ENCODE measurements at places on chromosomes 2 and 18.

DNA sequence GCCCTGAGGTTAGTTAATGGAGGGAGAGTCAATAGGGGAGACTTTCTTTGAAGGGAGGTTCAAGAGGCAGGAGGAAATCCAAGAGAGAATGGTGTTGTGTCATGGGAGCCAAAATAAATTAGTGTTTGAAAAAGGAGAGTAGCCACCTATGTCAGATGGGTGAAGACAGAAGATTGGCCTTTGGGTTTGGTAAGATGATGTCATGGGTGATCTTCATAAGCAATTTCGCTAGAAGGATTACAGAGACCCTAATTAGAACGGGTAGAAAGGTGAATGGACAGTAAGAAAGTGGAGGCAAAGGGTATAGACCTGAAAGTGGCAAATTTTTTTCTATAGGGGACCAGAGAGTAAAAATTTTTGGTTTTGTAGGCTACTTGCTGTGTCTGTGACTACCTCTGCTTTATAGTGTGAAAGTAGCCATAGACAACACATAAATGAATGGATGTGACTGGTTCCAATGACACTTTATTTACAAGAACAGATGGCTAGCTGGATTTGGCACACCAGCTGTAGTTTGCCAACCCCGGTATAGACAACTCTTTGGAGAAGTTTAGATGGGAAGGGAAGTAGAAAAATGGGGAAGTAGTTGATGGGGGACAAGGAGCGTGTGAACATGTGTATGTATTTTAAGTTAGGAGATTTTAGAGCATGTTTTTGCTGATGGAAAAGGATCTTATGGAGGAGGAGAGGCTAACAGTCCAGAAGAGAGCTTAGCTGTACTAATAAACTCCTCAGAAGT, 9.3 kb downstream of the STAMBP start:
- no peaks in the 10 kb centered on the region for H3K27me3 ChIP-seq
- H3K4me1 ChIP-seq, result peaks cover 16% of the 10 kb centered on the region
- H3K36me3 ChIP-seq, result peaks cover 2% of the 10 kb centered on the region
- peak overlapping the region; percentile 39 for H3K27ac ChIP-seq

GRCh38 chr2:128359841-128360240, 41.2 kb upstream of the HS6ST1 start:
- no peaks in the 10 kb centered on the region for H3K27me3 ChIP-seq
- H3K27ac ChIP-seq, result no peak overlapping the region
- no peak overlapping the region for H3K4me3 ChIP-seq
- DNase-seq, result no peak

DNA sequence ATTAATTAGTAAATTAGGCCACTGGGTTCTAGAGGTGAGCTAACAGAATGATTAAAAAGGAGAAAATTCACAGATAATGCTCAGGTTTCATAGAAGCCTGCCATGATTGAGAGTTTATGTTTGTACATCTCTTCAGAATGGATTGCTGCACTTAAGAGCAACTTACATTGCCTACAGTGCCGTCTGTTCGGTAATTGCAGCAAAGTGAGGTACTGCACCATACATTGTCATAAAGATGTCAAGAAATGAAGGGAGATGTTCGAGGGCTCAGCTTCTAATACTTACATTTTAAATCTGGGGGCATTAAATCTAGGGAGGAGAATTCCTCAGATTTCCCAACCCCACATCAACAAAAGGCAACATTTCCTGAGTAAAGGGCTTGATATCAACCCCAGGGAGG, 976.2 kb upstream of the FANCL start:
- no peak overlapping the region for H3K27ac ChIP-seq
- H3K4me1 ChIP-seq, result no peaks in the 10 kb centered on the region
- no peak for DNase-seq
- no peaks in the 10 kb centered on the region for H3K27me3 ChIP-seq
- no peaks in the 10 kb centered on the region for H3K36me3 ChIP-seq

DNA sequence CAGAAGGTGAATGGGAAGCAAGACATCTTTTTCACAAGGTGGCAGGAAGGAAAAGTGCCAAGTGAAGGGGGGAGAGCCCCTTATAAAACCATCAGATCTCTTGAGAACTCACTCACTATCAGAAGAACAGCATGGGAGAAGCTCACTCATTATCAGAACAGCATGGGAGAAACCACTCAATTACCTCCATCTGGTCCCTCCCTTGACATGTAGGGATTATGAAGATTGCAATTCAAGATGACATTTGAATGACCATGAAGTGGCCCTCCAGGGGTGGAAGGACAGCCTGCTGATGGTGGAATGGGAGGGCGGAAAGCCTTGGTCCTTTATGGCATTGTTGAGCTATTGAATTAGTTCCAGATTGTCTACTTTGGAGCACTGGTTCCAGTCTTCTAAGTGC, 413.0 kb upstream of the MEX3C start:
- no peak for DNase-seq
- no peaks in the 10 kb centered on the region for H3K36me3 ChIP-seq
- no peak overlapping the region for H3K4me3 ChIP-seq
- H3K4me1 ChIP-seq, result no peaks in the 10 kb centered on the region
- H3K27me3 ChIP-seq, result no peaks in the 10 kb centered on the region
- no peak overlapping the region for H3K27ac ChIP-seq

- H3K4me1 ChIP-seq, result no peaks in the 10 kb centered on the region
- no peak overlapping the region for H3K27ac ChIP-seq
- no peak for DNase-seq
- H3K36me3 ChIP-seq, result no peaks in the 10 kb centered on the region
- H3K27me3 ChIP-seq, result no peaks in the 10 kb centered on the region
Observed at GRCh38 chr2:75920859-75921551, 210.3 kb upstream of the GCFC2 start.

DNA sequence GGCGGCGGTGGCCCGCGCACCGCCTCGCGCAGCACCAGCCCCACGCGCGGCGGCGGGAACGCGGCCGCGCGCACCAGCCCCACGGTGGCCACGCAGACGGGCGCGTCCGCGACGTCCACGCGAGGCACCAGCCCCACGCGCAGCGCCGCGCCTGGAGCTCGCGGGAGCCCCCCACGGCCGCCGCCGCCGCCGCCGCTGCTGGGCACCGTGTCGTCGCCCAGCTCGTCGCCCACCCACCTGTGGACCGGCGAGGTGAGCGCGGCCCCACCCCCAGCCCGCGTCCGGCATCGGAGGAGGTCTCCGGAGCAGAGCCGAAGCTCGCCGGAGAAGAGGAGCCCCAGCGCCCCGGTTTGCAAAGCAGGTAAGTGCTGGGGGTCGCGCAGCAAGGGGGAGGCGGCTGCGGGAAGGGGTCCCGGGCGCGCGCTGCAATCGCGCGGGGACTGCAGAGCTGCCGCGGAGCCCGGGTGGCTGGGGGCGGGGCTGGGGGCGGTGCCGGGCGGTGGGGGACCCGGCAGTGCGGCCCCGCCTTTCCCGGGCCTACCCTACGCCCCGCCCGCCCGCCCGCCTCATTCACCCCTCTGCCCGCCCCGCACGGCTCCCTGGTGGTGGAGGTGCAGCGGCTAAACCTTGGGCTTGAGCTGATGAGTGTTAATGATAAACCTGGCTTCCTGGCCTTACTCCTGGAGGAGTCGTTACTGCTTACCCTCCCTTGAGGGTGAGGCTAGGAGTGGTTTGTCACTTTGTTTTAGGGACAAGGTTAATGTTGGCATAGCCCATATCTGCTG, 851 bp downstream of the FAM117B start:
- H3K27ac ChIP-seq, result peak overlapping the region; percentile 54
- no peaks in the 10 kb centered on the region for H3K36me3 ChIP-seq
- DNase-seq, result peak; percentile 38
- peak overlapping the region; percentile 95 for H3K4me3 ChIP-seq
- peaks cover 33% of the 10 kb centered on the region for H3K4me1 ChIP-seq

GRCh38 chr2:73253400-73253799, 19.3 kb downstream of the CCT7 start:
- H3K27ac ChIP-seq, result no peak overlapping the region
- H3K4me1 ChIP-seq, result no peaks in the 10 kb centered on the region
- H3K4me3 ChIP-seq, result no peak overlapping the region
- DNase-seq, result no peak
- H3K27me3 ChIP-seq, result no peaks in the 10 kb centered on the region

GRCh38 chr2:135555311-135555710, 24.0 kb downstream of the R3HDM1 start:
- H3K36me3 ChIP-seq, result no peaks in the 10 kb centered on the region
- no peaks in the 10 kb centered on the region for H3K4me1 ChIP-seq
- H3K4me3 ChIP-seq, result no peak overlapping the region
- no peaks in the 10 kb centered on the region for H3K27me3 ChIP-seq
- DNase-seq, result no peak

GRCh38 chr2:149068225-149068995, 29.9 kb downstream of the LYPD6B start:
- H3K27me3 ChIP-seq, result no peaks in the 10 kb centered on the region
- DNase-seq, result no peak
- H3K4me1 ChIP-seq, result peaks cover 12% of the 10 kb centered on the region
- H3K27ac ChIP-seq, result no peak overlapping the region
- no peak overlapping the region for H3K4me3 ChIP-seq

DNA sequence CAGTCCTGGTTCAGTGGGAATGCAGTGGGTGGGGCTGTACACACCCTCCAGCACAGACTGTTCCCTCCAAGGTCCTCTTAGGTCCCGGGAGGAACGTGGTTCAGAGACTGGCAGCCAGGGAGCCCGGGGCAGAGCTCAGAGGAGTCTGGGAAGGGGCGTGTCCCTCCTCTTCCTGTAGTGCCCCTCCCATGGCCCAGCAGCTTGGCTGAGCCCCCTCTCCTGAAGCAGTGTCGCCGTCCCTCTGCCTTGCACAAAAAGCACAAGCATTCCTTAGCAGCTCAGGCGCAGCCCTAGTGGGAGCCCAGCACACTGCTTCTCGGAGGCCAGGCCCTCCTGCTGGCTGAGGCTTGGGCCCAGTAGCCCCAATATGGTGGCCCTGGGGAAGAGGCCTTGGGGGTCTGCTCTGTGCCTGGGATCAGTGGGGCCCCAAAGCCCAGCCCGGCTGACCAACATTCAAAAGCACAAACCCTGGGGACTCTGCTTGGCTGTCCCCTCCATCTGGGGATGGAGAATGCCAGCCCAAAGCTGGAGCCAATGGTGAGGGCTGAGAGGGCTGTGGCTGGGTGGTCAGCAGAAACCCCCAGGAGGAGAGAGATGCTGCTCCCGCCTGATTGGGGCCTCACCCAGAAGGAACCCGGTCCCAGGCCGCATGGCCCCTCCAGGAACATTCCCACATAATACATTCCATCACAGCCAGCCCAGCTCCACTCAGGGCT, 17.5 kb upstream of the FAHD2A start:
- no peaks in the 10 kb centered on the region for H3K27me3 ChIP-seq
- H3K36me3 ChIP-seq, result no peaks in the 10 kb centered on the region
- no peak overlapping the region for H3K4me3 ChIP-seq
- no peak overlapping the region for H3K27ac ChIP-seq

DNA sequence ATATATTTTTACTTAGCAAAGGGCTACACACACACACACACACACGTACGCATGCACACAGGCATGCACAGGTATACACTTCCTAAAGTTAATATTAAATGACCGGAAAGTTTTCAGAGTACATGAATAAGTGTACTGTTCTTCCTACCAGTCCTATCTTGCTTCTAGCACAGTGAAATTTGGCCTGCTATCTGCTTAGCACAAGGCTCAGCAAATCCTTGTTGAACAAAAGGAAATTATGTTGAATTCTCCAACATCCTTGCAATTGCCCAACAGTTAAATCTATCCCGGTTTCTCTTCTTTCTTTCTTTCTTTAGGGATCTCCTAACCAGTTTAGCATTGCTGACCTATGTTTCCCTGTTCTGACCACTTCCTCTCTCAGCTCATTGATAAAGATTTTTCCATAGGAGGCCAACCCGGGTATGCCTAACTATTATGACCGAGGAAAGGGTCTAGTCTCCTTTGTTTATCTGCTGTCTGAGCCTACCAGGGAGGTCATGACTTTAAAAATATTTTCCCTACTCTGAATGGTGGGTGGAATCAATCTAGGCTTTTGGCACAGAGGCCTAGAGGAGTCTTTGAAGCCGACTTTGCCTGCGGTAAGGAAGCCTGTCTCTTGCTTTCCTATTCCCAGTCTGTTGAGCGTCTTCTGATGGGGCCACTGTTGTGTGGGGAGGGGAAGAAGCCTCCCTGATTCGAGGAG, 400.7 kb downstream of the HRH4 start:
- no peaks in the 10 kb centered on the region for H3K36me3 ChIP-seq
- H3K27me3 ChIP-seq, result no peaks in the 10 kb centered on the region
- no peak overlapping the region for H3K4me3 ChIP-seq
- no peak for DNase-seq

- no peak for DNase-seq
- no peaks in the 10 kb centered on the region for H3K36me3 ChIP-seq
- peaks cover 4% of the 10 kb centered on the region for H3K4me1 ChIP-seq
Observed at GRCh38 chr2:37507051-37507410, 162.6 kb downstream of the QPCT start.
